ENCODE measurements at places on chromosomes 6 and 20.

- no peak for DNase-seq
Observed at GRCh38 chr20:21534453-21534852, 20.6 kb upstream of the NKX2-2 start.

GRCh38 chr6:20169119-20169557 is 43.1 kb downstream of the MBOAT1 start:
- DNase-seq: no peak

DNA sequence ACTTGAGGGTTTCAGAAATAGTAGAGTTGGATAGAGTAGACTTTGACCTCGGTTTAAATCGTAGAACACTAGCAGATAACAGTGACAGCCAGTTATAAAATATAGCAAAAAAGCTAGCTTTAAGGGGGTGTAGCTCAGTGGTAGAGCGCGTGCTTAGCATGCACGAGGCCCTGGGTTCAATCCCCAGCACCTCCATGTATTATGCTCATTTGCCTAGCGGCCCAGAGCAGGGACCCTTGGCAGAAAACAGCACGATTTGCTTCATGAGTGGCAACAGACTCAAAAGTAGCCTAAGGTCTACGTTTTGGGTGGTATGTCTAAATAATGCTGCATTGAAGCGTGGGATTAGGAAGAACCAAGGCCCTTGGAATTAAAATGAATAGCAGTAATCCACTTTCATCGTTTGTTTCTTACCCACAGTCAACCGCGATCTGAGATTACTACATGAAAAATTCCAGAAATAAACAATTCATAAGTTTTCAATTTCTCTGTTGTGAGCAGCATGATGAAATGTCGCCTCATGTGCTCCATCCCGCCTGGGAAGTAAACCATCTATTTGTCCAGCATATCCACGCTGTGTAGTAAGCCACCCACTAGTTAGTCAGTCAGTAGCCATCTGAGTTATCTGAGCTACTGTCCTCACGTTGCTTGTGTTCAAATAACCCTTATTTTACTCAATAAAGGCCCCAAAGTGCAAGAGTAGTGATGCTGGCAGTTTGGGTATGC is 184.9 kb downstream of the GPX5 start:
- DNase-seq: no peak

- no peak for DNase-seq
Observed at GRCh38 chr20:6704132-6704861, 63.2 kb upstream of the BMP2 start.

DNA sequence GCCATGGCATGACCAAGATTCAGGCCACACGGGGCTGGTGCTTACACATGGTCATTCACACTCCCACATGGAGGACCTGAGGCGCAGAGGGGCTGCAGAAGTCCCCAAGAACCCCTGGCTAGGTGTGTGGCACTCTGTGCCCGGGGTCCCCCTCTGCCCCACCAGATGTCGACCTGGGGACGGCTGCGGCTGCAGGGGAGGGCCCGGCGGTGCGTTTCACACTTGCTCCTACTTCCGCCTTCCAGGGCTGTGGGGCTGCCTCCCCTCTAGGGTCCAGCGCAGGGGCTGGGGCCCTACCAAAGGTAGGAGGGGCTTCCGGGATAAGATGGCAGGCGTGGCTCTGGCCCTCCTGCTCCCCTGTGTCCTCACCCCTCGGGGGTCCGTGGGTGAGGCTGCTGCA is 81.1 kb upstream of the SLCO4A1 start:
- no peak for DNase-seq

DNA sequence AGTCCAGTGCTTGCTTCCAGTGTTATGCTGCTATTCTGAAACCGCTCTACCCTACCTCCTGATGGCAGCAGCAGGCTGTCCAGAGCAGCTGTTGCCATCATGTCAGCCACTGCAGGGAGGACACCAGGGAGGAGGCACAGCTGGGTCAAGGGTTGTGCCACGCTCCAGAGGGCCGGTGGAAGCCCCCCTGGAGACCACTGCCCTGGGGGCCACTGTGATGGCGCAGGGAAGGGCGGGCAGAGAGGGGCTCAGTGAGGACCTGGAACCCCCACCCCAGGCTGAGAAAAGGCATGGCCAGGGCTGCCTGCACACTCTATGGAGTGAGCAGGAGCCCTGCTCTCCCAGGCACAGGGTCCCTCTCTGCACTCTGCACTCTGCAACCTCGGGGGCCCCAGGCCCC is 271.3 kb upstream of the BTBD3 start:
- DNase-seq: no peak

DNA sequence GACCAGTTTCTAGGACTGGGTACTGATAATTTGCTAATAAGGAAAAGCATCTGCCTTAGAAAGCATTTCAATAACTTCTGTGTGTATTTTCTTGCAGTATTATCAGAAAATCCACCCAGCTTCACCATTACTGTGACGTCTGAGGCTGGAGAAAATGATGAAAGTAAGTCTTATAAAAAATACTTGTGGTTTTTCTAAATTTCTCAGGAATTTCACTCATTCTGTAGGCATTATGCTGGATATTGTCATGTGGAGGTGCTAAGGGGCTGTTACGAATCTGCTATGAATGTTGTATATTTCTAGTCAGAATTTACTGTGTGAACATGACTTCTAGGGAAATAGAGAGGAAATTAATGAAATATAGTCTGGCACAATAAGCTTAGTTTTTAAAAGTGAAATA is 8.9 kb downstream of the RWDD1 start:
- no peak for DNase-seq

DNA sequence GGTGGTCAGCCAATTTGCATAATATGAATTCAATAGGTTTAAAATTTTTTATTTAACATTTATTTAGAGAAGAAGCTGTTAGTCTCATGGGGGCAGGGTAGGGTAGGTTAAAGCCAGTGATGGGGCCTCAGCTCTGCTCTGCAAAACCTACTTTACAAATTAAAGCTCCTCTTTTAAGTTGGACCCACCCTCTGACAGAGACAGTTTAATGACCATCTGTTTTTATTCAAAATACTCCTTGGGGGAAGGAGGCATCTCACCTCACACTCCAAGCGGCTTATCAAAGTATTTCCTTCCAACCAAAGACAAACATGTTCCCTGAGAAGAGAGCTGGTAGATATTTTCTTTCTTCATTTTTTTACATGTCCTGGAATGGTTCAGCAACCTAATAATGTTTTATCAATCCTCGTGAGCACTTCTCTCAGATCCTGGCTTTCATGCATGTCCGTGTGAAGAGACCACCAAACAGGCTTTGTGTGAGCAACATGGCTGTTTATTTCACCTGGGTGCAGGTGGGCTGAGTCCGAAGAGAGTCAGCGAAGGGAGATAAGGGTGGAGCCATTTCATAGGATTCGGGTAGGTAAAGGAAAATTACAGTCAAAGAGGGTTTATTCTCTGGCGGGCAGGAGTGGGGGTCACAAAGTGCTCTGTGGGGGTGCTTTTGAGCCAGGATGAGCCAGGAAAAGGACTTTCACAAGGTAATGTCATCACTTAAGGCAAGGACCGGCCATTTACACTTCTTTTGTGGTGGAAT is 184.7 kb downstream of the GJA1 start:
- DNase-seq: no peak

DNA sequence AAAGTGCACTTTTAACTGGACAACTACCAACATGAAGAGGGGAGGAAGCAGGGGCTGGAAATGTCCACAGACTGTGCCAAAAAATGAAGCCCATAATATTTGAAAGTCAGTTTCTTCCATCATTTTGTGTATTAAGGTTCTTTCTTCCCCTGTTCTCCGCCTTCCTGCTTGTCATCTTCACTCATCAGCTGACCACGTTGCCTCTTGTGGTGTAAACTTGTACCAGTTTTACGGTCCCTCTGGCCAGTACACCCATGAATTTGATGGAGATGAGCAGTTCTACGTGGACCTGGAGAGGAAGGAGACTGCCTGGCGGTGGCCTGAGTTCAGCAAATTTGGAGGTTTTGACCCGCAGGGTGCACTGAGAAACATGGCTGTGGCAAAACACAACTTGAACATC is 3.9 kb downstream of the HLA-DQA1 start:
- DNase-seq: no peak

- DNase-seq: no peak
Observed at GRCh38 chr20:24732599-24732998, 216.5 kb upstream of the CST7 start.

DNA sequence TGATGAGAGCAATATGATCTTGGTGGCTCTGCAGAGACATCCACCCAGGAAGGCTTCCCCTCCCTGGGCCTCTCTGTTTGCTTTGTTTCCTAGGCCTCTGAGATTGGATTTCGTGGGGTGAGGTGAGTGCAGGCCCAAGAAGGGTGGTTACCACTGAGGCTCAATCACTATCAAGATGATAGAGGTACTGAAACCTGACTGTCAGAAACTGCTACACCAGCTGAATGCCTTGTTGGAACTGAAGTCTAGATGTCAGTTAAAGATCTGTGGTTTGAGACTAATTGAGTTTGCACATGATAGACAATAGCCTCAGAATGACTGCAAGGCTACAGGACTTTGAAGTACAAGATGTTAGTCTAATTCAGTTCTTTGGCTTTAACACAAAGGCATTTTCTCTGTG is 15.2 kb downstream of the VNN1 start:
- DNase-seq: no peak

GRCh38 chr20:41290804-41291389 is 26.6 kb downstream of the ZHX3 start:
- DNase-seq: no peak

All from NCI-H2081 treated with DMSO at 0.1 percent for 48 hours (cell line).